ENCODE measurements at places on chromosomes 12 and 14.

- DNase-seq: no peak
These were observed 31.1 kb downstream of the INTS13 start for GRCh38 chr12:26906704-26907103.

DNA sequence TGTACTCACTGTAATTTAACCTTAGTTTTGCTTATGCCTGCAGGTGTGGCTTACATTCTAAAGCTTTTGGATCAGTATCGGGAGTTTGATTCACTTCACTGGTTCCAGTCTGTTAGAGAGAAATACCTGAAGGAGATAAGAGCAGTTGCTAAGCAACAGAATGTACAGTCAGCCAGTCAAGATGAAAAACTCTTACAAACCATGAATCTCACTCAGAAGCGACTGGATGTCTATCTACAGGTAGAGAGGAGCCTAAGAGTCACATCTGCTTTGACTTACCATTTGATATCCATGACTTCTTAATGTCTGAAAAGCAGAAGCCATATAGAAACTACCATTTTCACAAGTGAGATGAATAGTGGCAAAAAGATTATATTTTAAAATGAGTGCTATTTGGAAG, 56.5 kb downstream of the WASHC4 start:
- DNase-seq: no peak

DNA sequence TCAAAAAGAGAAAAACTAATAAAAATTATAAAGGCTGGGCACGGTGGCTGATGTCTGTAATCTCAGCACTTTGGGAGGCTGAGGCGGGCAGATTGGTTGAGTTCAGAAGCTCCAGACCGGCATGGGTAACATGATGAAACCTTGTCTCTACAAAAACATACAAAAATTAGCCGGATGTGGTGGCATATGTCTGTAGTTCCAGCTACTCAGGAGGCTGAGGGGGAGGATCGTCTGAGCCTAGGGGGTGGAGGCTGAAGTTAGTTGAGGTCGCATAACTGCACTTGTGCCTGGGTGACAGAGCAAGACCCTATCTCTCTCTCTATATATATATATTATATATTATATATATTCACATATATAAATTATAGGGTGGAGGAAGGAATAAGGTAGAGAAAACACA, 32.5 kb upstream of the ANO2 start:
- DNase-seq: no peak

- DNase-seq: no peak
These were observed 131.6 kb downstream of the SEC23A start for GRCh38 chr14:38971258-38971921.

DNA sequence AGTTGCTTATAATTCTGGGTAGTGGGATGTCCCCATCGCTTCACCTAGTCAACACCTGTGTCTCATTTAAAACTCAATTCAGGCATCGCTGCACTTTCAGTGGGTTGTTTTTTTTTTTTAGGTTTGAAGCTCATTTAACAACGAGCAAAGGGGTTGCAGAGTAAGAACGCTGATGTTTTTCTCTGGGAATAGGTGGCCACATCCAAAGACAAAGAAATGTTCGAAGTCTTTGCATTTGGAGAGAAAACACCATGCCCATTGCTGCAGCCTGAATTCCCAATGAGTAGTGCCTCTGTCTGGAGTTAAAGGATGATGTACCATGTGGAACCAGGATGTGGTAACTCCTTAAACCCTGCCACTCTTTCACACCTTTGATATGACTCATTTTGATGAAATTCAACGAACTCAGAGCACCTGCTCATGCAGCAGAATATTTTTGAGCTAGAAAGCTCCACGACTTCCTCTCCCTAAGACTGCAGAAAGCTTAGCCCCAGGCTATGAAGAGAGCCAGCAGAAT, 35.1 kb upstream of the BATF start:
- no peak for DNase-seq

- no peak for DNase-seq
These were observed 92.7 kb downstream of the DYRK2 start for GRCh38 chr12:67741270-67741669.

DNA sequence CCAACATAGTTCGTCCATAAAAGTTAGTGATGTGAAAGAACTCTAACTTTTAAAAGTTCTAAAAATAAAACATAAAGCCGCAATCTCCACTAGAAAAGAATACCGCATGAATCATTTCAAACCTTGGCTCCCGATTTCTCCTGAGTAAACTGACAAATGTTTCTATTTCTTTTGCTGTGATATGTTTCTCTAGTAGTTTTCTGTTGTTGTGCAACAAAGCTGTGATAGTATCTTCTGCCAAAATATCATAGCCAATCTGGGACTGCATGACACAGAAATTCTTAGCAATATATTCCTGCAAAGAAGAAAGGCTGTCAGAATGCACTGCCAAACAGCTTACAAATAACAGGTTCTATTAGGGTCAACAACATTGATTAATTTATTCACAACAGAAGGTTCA, 174.0 kb downstream of the ITPR2 start:
- DNase-seq: no peak

GRCh38 chr14:64556526-64556925, 6.8 kb downstream of the PPP1R36 start:
- no peak for DNase-seq

DNA sequence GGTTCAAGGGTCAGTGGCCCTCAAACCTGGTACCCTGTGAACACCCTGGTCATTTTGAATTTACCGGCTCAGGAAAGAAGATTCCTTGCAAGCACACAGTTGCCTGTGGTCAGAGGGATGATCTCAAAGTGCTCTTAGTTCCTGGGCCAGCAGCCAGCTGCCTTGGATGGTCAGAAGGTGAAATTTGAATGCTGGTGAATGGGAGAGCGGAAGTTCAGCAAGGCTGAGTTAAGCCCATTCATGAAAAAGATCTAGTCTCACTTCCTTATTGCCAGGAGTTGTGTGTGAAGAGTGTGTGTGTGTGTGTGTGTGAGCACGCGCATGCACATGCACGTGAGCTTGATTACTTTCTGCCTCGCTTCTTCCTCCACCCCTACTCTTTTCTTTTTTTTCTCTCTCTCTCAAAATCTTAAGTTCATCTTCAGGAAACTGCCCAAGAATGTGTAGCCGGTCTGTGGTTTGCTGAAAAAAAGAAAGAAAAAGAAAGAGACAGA, 155.5 kb upstream of the CCND2 start:
- DNase-seq: no peak

- DNase-seq: no peak
These were observed 20.3 kb upstream of the DRAM1 start for GRCh38 chr12:101857043-101857558.

DNA sequence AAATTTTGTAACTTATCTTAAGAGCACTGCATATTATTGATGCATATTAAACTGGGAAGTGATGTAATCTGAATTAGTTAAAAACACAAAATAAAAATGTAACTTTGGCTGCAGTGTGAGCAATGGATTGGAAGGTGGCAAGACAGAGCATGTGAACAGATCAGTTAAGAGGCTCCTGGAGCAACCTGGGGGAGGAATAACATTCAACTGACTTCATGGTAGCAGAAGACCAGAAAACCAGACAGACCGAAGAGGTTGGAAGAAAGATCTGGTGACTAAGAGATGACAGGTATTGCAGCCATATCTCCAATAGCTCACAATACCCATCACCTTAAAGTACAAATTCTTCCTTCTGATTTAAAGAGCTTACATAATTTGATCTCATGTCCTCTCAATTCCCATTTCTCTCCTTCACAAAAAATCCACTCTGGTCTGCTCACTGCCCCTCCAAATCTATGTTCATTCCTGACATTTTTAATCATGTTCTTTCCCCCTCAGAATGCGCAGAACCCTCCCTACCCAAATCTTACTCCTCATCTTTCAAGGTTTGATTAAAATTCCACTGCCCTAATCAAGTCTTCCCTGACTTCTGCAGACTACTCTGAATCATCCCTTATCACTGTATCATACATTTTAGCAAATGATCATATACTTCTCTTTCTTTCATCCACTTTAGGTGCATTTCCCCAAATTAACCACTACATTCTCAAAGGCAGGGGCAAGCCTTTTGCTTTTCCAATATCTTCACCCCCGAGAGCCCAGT, 51.5 kb downstream of the DUSP16 start:
- no peak for DNase-seq

GRCh38 chr12:96803969-96804368, 103.1 kb upstream of the NEDD1 start:
- DNase-seq: no peak

DNA sequence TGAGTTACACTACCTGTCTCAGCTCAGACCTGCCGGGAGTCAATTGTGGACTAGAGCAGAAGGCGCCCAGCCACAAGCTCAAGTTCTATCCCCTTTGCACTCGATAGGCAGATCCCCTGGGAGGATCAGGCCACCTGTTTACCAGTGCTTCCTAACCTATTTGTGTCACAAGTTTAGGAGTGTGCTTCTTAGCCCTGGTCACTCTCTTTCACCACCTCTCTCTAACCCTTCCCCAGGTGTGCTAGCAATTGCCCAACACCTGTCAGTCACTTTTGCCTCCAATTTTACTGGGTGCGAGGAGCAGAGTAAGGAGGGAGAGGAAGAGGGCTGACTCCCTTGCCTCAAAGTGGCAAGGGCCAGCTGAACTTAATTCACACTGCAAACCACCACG, 745 bp upstream of the NAA30 start:
- DNase-seq: no peak

GRCh38 chr14:89613260-89614008, 196.4 kb upstream of the FOXN3 start:
- DNase-seq: no peak

DNA sequence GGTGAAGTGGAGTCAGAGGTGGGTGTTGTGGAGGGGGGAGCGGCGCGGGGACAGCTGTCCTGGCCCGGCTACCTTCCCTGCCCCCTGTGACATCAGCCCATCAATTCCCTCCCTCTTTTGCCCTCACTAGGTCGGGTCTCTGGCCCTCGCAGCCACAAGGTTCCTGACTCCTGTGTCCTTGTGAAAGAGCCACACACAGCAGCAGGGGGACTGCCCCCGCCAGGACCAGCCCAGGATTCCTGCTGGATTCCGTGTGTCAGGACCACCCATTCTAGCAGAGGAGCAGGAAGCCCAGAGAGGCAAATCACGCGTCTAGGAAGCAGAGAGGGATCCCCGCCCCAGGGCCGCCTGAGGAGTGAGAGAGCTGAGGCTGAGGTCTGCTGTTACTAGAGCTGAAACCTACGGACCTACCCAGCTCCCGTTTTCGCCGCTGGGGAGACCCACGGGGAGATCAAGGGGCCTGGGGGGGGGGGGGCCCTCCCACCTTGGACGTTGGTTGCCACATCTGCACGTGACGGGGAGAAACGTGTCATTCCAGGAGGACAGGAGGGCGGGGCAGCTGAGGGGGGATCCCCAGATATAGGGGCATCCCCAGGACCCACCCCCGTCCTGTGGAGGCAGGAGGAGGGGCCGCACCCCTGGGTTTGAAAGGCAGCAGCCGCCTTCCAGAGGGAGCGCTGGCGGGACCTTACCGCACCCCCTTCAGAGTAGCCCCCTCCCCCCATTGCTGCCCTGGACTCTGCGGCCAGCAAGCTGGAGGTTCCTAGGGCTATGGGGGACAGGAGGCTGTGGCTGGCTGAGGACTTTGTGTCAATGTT, 12.5 kb upstream of the INF2 start:
- DNase-seq: no peak

- DNase-seq: no peak
These were observed 69.1 kb upstream of the HOXC13 start for GRCh38 chr12:53869500-53869899.

GRCh38 chr12:106181401-106182114, 42.8 kb upstream of the NUAK1 start:
- DNase-seq: no peak

DNA sequence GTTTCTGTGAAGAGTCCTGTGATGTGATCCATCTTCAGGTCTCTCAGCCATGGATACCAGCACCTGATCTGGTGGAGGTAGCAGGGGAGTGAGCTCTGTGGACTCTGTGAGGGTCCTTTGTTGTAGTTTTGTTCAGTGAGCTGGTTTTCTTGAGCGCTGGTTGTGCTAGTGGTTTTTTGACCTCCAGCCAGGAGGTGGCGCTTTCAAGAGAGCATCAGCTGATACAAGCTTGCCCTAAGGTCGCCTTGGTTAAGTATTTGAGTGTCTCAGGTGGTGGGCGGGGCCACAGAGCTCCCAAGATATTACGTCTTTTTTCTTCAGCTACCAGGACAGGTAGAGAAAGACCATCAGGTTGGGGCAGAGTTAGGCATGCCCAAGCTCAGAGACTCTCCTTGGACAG, 139.7 kb downstream of the TTLL5 start:
- no peak for DNase-seq

- DNase-seq: no peak
These were observed 1109.8 kb downstream of the TMTC2 start for GRCh38 chr12:83796531-83796930.

- DNase-seq: no peak
These were observed 682 bp downstream of the CREBL2 start for GRCh38 chr12:12612358-12612757.

DNA sequence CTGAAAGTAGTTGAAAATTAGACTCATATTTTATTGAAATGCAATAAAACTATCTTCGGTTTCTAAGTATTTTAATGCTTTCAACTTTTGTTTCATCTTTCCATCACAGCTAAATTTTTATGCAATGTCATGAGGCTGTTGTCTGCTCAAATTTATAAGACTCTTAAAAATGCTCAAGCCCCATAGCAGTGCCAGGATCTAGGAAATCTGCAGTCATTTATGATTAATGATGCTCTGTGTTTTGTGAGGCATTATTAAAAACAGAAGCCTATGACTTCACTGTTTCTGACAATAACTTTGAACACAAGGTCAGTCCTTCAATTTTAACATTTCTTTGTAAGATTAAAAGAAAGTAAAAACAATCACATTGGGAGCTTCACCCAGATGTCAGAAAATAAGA, 112.5 kb downstream of the ALX1 start:
- DNase-seq: no peak

DNA sequence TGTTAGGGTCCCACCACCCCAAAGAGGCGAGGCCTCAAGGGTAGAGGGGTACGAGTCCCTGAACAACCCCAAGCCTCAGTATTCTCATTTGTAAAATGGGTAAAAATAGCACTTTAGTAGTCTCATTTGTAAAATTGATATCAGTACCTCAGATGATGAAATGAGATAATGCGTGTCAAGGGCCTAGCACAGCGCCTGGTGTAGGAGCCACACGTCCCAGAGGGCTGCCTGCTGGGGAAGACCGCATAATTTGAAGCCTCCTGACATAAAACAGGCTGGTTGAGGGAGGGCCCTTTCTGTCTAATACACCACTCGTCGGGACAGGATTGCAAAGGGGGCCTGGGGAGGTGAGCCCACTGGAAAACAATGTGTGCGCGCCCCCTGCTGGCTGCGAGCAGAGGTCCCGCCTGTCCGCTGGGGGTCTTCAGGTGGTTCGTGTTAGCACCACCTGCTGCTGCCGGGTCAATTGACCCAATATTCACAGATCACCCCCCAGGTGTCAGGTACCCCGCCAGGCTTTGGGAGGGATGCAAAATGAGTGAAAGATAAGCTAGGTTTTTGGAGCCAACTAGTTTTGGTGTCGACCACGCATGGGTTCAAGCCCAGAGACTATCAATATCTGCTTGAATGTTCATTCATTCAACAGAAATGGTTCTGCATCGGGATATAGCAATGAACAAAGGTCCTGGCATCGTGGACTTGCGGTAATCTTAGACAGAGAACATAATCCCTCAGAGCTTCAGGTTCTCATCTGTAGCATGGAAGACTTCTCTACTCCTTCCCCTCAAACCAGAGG, 24.7 kb upstream of the IRF2BPL start:
- peak; percentile 57 for DNase-seq
